ENCODE measurements at places on chromosomes 3 and 15.

DNA sequence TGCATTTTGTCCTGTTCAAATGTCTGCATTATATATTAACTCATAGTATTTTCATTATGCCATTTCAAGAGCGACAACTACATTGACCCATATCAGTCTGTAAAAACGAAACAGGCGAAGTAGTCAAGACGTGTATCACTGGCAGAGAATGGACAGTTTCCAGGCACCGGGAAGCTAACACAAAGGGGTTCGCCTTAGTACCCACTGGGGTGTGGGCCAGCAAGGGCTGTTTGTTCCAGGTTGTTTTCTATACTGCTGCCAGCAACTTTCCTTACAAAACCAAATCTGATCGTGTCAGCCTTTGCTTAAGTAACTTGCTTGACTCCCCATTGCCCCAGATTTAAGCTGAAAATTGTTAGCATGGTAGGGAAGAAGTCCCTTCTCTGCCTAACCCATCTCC is 87.1 kb downstream of the CGNL1 start:
- no peak for DNase-seq

DNA sequence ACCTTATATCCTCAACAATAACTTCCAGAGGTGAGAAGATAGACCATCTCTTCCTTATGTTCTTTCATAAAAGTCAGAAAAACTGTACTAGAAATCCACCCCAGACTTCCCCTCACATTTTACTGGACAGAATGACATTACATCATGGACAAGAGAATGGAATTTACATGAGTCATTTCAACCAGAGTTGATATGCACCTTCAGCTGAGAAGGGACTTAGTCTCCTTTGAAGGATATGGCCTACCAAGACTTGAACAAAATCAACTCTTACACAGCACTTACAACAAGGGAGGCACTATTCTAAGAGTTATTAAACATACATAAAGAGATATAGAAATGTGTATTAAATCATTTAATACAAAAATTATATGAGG is 380.0 kb upstream of the DPH6 start:
- no peak for DNase-seq

DNA sequence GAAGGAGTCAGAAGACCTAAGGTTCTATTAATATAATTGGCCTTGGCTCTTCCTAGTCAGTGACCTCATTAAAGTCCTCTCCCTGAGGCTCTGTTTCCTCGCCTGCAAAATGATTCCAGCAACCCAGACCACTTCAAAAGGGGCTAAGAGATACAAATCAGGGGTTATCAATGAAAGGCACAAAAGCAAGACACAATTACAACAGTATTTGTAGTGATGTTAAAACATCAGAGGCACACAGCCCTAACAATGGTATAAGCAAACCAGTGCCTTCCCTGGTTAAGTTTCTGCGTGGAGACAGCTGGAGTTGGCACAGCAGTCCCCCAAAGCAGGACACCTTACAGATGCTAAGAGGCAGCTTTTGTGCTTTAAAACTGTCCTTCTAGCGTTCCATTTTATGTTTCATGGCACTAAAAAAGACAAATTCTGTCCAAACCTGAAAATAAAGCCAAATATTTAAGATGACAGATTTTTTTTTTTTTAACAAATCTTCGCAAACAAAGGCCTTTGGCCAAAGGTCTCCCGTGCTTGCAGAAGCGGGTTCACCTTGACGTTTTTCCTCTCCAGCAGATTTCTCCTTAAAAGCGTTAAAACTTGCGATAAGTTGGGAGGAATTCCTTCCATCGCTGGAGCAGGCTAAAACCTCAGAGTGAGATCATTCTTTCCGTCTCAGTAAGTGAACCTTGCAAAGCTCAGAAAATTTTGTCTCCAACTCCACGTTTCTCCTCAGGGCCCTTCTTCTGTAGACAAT is 999 bp downstream of the ZNF280D start:
- DNase-seq, result no peak

GRCh38 chr15:31472636-31473384 is 146.2 kb downstream of the KLF13 start:
- peak; percentile 45 for DNase-seq

GRCh38 chr3:78994174-78995027 is 773.4 kb downstream of the ROBO1 start:
- DNase-seq, result no peak

DNA sequence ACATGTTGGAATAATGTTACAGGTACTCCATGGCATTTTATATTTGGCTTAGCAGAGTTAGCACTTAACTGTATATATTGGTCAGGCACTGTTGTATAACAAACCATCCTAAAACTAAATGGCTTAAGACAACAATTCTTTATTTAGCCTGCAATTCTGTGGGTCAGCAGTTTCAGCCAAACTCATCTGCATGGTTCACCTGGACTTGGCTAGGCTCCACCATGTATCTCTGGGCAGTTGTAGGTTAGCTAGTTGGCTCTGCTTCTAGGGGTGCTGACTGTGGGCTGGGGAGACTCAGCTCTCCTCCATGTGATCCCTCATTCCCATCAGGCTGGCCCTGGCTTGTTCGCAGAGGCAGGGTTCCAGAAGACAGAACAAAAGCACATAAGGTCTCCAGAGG is 34.4 kb downstream of the RARB start:
- DNase-seq, result no peak

- no peak for DNase-seq
These were observed 32.2 kb downstream of the CRTAP start for GRCh38 chr3:33145901-33146580.

GRCh38 chr3:133236901-133237300 is 163.0 kb upstream of the BFSP2 start:
- DNase-seq, result no peak

DNA sequence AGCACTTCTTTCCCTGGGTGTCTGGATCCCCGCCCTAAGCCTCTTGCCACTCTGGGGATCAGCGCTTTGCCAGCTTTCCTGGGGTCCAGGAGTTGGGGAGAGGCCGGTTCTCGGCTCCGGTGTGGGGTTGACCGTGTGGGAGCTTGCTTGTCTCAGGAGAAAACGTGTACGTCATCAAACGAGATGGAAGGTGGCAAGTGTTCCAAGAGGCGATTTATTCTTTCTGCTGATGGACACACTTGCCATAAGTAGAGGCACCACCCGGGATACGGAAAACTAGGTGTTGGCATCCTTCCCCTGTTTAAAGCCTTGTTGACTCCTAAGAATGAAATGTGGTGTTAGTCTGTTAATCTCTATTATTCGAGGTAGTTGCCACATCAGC is 295 bp downstream of the ZWILCH start:
- no peak for DNase-seq

- no peak for DNase-seq
These were observed 102.4 kb downstream of the MSL2 start for GRCh38 chr3:136093771-136094170.

- DNase-seq, result no peak
These were observed 53.4 kb downstream of the FEM1B start for GRCh38 chr15:68330901-68331300.

DNA sequence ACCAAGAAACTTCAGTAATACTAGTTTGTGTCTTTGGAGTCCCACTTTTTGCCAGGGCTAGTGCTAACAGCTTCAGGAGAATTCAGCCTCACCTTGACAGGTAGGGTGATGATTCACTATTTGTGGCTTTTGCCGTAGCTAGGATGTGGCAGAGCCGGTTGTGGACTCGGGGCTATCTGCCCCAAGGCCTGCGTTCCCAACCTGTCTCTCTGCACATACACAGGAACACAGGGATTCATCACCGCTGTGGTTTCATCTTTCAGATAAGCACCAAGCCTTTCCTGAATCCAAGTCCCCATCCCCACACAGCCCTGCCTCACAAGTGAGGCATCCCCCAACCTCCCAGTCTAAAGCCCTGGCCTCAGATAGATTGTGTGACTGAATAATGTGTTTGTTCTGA is 45.2 kb upstream of the POLG start:
- DNase-seq, result no peak

DNA sequence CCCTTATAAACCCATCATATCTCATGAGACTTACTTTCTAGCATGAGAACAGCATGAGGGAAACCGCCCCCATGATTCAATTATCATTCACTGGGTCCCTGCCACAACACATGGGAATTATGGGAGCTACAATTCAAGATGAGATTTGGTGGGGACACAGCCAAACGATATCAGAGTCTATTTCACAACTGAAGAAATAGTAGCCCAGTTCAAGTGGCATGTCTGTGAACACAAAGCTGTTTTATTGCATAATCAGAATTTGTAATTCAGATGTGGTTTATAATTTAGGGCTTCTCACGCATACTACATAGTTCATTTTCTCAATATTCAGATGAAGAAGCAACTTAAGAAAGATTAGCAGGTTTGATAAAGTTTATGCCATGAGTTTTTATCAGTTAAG is 1188.0 kb upstream of the ALCAM start:
- no peak for DNase-seq

- no peak for DNase-seq
These were observed 521.9 kb upstream of the NAALADL2 start for GRCh38 chr3:174337227-174337626.

DNA sequence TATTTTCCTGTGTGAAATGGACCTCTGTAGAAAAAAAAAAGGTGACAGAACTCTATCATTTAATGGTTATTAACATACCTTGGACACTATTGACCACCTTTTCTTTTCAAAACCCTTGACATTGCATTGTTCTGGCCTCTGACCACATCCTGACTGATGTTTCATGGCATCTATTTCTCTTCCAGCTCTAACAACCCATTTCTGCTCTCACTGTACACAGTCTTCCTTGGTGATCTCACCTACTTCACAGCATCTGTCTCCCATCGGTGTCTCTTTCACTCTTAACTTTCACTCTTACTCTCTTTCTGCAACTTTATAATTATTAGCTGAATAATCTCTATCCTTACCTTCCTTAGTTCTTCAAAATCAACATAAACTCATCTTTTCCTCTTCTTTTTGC is 217.4 kb upstream of the CD96 start:
- no peak for DNase-seq
